ENCODE measurements at places on chromosomes 13 and 19.

DNA sequence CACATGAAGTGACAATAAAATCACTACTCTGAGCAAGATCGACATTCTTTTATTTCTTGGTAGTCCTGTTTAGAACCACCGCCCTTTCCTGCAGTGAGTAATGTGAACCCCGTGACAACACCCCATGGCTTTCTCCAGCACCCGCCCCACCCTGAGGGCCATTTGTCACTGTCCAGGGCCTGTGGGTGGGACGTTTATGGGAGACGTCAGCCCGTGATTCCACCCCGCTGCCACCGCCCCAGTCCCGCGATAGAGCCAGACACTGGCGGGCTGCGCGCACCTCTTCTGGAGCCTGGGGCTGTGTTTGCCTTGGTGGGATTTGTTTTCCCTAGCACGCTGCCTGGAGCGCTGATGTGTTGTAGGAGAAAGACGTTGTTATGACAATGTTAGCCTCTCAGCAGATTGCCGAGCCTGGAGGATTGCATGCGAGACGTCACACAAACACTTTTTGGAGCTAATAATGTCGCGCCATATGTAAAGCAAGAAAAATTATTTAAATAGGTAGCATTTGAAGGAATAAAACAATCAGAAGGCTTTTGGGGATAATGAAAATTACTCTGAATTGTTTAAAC lies 263.7 kb downstream of the TEX29 start:
- DNase-seq = no peak

DNA sequence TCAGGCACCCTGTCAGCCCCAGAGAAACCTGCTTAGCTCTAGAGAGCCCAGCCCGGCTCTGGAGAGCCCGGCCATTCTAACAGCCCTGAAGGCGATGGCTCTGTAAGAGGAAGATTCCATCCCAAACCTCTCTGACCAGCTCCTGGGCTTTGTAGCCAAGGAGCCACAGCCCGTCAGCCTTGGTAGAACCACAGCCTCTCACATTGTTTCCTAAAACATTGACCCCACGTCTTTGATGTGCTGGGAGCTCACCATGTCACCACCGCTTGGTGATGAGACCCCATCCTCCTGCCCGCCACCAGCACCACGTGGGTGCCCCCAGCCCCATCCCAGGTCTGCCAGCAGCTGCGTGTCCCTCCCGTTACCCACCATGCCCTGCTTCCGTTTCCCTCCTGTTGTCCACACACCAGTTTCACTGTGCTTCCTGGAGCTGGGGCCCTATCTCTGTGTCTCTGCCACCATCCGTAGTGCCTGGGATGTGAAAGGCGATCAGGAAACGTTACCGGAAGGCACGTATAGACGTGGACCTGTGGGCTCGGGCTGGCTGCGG lies 94.2 kb upstream of the MCF2L start:
- DNase-seq = no peak

- peak; percentile 58 for DNase-seq
Observed at GRCh38 chr19:49056101-49056901, 1.2 kb downstream of the CGB7 start.

DNA sequence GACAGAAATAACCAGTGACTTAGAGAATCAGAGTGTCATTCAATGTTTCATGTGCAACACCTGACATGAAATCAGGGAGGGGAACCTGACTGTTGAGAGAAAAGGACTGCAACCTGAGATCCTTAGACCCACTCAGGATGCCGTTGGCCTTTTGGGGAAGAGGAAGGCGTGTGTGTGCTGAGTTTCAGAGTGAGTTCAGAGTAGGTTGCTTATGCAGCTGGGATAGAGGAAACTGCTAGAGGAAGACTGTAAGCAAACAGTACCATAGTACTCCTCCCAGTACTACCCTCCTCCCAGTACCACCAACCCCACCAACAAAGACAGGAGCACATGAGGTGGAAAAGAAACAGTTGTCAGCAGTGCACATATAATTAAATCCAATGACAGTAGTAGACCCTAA lies 63.7 kb downstream of the KL start:
- DNase-seq = no peak
